T follicular helper cell (primary cell): ENCODE measurements at places on chromosomes 1 and 21.

GRCh38 chr1:246734866-246735265 lies 10.7 kb downstream of the SCCPDH start:
- no peak for DNase-seq

DNA sequence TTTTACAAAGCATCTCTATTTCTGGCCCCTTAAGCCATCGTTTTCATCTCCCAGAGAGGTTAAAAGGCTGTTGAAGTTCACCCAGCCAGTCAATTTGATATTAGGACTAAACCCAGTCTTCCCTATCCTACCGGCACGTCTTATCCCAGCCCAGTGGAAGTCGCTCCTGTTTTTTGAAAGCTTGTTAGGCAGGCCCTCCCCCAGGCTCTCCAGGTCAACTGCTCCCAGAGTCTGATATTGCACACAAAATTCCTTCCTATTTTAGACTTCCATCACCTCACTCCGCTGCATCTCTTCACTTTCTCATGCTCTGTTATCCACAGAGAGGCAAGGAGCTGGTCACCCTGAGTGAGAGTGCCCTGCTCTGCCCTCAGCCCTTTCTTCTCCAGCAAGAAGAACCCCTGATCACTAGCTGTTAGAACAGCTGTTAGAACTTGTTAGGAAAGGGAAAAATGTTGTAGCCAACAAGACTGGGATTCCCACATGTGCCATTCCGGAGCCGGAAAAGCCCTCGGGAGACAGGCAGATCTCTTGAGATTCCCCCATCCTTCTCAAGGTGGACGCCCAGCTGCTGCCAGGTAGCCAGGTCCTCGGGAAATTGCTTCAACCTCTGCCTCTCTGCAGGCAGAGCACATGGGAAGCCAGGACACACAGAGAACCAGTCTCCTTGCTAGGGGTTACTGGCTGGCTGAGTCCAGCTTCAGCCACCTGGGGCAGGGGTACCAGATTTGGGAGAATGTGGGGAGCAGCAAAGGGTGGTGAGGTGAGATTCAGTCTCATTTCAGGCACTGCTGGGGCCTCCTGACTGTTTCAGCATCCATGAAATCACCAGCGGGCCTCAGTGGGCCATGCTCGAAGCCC lies 25.7 kb downstream of the PLXNA2 start:
- no peak for DNase-seq

- no peak for DNase-seq
Measured at GRCh38 chr1:10210841-10211804, 753 bp downstream of the KIF1B start.

DNA sequence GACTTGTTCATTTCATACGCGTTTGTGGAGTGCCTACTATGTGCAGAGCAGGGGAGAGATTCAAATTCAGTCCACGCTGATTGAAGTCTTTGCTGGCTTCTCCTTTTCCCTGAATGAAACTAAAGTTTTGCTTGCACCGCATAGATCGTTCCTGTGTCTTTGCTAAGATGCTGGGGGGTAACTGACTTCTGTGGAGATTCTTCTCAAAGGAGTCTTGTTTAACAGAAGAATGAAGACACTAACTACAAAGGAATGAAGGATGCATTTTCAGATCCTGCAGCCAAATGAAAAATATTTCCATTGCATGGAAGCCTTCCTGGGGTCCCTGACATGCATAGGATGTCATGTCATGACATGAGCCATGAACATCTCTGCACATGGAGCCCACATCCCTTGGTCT lies 26.9 kb upstream of the H6PD start:
- no peak for DNase-seq

GRCh38 chr21:28445141-28445830 lies 547.4 kb downstream of the LTN1 start:
- DNase-seq, result no peak

DNA sequence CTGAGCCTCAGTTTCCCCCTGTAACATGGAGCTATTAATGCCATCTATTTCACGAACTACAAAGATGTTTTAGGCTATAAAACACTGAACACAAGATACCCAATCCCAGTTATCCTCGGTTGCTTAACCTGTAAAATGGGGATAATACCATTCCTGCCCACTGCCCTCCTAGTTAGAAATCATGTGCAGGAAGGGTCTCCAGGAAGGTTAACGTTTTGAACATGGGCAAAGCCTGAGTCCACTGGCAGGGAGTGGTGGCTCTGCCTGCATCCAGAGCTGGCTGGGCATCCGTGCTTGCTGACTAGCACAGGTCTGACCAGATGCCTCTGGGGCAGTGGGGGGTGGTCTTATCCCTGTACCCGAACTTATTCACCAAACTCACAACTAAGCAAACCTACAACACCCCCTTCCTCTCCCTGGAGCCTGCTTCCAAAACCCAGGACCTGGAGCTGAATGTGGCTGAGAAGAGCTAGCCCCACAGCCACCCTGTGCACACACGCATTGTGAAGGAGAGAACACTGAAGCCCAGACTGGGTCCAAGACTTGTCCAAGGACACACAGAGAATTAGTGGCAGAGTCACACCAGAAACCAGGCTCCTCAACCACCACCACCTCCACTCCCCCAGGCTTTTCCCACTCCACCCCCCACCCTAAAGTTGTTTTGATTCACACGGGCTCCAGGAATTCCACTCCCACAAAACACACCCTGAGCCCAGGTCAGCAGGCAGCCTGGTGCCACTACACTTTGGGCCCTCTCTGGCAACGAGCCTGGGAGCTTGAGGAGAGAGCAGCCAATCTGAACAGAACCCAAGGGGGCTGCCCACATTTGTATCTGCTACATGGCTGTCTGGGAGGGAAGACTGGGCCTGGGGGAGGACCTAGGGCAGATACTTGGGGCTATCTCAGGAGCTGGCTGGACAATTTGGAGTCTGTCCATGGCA lies 1.6 kb downstream of the E2F2 start:
- DNase-seq, result no peak

- no peak for DNase-seq
Measured at GRCh38 chr1:169091480-169091941, 15.0 kb upstream of the ATP1B1 start.
